ENCODE measurements at places on chromosomes 4 and X.
A peak's percentile ranks its signal among the peaks of the same experiment; 100 is the strongest.

- DNase-seq, result peak; percentile 37
Observed at GRCh38 chr4:1855333-1856070, 454 bp downstream of the LETM1 start.

- DNase-seq, result no peak
Observed at GRCh38 chr4:18932730-18933339, 911.3 kb upstream of the LCORL start.

- no peak for DNase-seq
Observed at GRCh38 chr4:53801373-53801772, 210.1 kb upstream of the LNX1 start.

DNA sequence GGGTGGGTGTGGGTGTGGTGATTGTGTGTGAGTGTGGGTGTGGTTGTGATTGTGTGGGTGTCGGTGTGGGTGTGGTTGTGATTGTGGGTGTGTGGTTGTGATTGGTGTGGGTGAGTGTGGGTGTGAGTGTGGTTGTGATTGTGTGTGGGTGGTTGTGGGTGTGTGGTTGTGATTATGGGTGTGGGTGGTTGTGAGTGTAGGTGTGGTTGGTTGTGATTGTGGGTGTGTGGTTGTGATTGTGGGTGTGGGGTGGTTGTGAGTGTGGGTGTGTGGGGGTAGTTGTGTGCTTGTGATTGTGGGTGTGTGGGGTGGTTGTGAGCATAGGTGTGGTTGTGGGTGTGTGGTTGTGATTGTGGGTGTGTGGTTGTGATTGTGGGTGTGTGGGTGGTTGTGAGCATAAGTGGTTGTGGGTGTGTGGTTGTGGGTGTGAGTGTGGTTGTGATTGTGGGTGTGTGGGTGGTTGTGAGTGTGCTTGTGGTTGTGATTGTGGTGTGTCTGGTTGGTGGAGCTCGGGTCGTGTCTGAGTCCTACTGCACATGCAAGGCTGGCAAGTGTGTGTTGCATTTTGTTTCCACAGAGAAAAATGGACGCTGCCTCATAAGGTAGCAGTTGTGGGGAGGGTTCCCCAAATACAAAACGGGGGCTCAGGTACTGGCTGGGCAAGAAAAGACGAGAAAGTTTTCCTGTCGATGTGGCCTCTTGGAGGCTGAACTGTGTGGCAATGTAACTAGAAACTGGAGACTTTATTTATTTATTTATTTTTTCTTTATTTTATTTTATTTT is 116.7 kb downstream of the UBE2K start:
- DNase-seq, result peak; percentile 34

GRCh38 chrX:9707306-9708033 is 58.2 kb downstream of the GPR143 start:
- no peak for DNase-seq

Measured in stimulated activated naive CD8-positive, alpha-beta T cell treated with anti-CD3 and anti-CD28 coated beads, Interleukin-15, amount 100 ng/mL, for 72 hours (primary cell).